Mesothelial cell of epicardium (in vitro differentiated cells): ENCODE measurements at places on chromosomes 16 and 17. TPM values are rescaled to one million over a fixed set of nuclear protein-coding genes. Genes with fewer than 3 reads are reported as not detected.

- H3K27ac ChIP-seq = no peak overlapping the region
- no peak overlapping the region for H3K4me3 ChIP-seq
- H3K27me3 ChIP-seq = no peaks in the 10 kb centered on the region
- no peaks in the 10 kb centered on the region for H3K4me1 ChIP-seq
- H3K36me3 ChIP-seq = peaks cover 19% of the 10 kb centered on the region
Observed at GRCh38 chr16:22313876-22314470, 16.8 kb downstream of the POLR3E start.

DNA sequence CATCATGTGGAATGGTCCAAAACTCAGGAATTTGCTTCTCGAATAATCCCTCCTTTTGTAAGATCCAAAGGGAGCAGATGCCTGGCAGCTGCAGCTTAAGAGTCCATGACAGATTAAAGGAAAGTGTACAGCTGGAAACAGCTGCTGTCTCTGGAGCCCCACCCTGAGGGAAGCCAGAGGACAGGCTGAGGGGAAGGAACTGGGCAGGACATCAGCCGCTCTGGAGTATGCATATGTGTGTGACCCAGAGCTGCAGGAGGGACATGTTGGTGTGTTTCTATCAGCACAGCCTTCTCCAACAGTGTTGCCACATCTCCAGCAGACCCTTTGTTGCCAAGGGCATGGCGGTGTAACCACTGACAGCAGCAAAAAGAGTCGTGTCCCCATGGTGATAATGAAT lies 46.2 kb downstream of the CYB561 start:
- peaks cover 11% of the 10 kb centered on the region for H3K4me1 ChIP-seq
- H3K27me3 ChIP-seq = no peaks in the 10 kb centered on the region
- H3K36me3 ChIP-seq = peaks cover 25% of the 10 kb centered on the region
- DNase-seq = no peak
- no peak overlapping the region for H3K4me3 ChIP-seq

DNA sequence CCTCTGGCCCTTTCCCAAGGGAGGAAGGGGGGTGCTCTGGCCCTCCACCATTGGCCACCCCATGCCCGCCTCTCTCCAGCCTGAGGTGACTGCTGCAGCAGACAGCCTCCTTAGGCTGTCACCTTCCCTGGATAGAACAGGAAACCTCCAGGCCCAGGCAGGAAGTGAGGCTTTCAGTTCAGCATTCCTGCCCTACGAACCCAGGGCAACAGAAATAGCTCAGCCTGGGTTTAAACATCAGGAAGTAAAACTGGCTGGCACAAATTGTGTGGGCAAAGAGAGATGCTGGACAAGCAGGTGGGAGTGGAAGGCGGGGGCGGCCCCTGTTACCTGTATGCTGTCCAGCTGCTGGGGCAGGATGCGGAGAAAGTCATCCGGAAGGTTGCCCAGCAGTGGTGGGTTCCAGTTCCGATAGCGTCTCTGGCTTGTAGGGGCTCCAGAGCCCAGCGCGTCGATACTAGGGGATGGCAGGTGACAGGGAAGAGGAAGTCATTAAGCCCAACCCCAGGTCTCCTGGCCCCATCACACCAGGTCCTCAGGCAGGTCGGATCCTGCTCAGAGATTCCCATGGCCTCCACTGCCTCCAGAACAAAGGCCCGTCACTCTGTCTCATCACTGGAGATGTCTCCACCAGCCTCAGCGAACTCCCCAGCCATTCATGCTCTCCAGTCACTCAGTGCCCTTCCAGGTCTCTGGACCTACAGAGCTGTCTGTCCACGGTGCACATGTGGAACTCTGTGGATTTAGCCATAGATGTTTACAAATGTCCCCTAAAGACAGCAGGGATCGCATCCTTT lies 23.6 kb upstream of the MRPS23 start:
- no peak overlapping the region for H3K4me3 ChIP-seq
- peaks cover 13% of the 10 kb centered on the region for H3K36me3 ChIP-seq
- peaks cover 72% of the 10 kb centered on the region for H3K4me1 ChIP-seq
- peak overlapping the region; percentile 98 for H3K27ac ChIP-seq

DNA sequence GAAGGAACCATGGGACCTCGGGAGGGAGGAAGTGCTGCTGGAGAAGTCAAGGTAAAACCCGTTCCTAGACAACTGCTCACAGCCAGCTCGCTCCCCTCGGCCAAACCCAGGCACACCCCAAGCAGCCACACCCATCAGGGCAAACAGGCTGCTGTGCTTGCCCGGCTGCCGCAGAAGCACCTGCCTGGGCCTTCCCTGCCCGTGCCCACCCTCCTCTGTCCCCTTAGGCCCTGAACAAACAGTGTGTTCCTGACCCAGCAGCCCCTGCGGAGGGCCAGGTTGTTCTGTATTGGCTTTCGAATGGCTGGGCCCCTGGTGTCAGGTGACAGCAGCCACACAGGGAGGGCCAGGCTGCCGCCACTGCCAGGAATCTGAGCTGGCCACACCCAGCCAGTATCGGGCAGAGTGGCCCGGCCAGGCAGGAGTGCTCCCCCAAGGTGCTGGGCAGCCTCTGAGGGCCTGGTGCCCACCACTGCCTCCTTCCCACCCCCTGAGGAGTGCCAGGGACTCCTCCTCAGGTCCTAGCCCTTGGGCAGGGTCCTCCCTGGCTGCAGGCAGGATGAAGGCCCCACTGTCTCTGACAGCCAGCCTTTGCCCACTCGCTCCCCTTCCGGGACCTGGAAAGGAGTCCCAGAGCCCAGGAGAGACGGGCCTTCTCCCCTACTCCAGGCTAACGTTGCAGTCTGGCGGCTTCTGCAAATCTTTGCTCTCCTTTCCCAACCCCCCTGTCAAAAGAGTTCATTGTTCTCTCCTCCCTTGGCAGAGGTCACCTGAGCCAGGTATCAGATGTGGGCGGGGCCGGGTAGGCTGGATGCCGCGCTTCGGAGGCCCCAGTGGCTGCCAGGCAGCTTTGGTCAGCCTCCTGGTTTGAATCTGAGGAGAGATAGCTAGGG lies 24.0 kb downstream of the LLGL2 start:
- DNase-seq = no peak
- H3K36me3 ChIP-seq = no peaks in the 10 kb centered on the region
- peak overlapping the region; percentile 87 for H3K27ac ChIP-seq
- no peaks in the 10 kb centered on the region for H3K27me3 ChIP-seq

- no peak for DNase-seq
- H3K4me1 ChIP-seq = peaks cover 25% of the 10 kb centered on the region
- H3K27me3 ChIP-seq = peaks cover 8% of the 10 kb centered on the region
- H3K27ac ChIP-seq = peak overlapping the region; percentile 91
Observed at GRCh38 chr17:50128441-50129352, 1.3 kb downstream of the SAMD14 start.

DNA sequence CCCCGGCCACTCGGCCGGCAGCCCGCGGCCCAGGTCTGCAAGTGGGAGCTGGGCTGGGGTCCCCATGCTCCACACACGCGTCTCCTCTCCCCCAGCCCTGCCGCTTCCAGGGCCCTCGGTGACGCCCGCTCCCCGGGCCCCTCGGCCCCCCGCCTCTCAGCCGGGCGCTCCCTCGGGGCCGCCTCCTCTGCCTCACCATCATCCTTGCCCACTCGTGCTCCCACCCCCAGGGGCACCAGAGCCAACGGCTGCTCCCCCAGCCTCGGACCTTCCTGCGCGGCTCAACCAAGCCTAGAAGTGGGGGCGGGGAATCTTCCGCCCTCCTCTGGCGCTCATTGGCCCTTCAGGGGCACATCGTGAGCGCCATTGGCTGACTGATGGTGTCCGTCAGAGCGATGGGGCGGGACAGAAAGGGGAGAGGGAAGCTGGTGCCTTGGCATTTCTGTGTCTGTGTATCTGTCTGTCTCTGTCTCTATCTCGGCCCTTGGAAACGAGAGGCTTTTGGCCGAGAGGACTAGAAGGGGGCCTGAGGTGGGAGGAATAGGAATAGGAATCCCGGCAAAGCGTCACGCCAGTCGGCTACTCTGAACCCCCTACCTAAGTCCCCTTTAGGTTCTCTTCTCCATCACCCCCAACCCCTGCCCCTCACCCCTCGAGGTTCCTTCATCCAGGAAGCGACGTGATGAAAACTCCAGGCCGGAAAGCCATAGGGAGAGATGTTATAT lies 88.9 kb downstream of the CDC27 start:
- peak overlapping the region; percentile 100 for H3K4me3 ChIP-seq
- DNase-seq = peak; percentile 78
- H3K36me3 ChIP-seq = peaks cover 3% of the 10 kb centered on the region
- no peaks in the 10 kb centered on the region for H3K27me3 ChIP-seq

DNA sequence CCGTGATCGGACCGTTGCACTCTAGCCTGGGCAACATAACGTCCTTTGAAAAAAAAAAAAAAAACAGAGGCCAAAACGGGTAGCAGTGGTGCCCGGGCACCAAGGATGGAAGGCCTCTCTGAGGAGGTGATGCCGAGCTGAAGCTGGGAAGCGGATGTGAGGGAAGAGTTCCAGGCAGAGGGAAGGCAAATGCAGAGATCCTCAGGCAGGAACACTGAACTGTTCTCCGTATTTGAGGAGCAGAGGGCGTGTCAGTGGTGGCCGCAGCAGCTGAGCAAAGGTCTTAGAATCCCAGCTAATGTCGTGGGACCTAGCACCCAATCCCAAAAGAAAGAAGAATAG lies 656 bp upstream of the KCTD13 start:
- peak overlapping the region; percentile 98 for H3K27ac ChIP-seq
- no peak for DNase-seq
- peaks cover 31% of the 10 kb centered on the region for H3K4me1 ChIP-seq

DNA sequence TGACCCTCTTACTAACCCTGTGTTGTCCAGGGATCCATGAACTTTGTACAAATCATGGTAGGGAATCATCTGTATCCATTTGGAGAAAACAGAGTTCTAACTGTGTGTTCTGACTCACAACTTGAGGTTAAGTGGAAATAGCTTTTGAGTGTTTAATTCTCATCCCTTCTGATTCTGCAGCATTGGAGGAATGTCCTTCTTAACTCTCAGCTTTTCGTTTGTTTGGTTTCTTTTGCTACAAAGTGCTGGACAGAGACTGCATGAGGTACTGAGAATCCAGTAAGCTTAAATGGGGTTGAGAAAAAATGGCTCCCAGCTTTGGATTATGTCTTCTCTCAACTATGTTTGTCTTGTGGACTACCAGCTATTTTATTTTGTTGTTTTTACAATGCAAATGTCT lies 352.1 kb upstream of the KIF2B start:
- H3K36me3 ChIP-seq = no peaks in the 10 kb centered on the region
- no peaks in the 10 kb centered on the region for H3K27me3 ChIP-seq
- peaks cover 12% of the 10 kb centered on the region for H3K4me1 ChIP-seq
- DNase-seq = no peak

GRCh38 chr16:2971985-2972784 lies 3.0 kb downstream of the PAQR4 start:
- H3K36me3 ChIP-seq = peaks cover 1% of the 10 kb centered on the region
- no peaks in the 10 kb centered on the region for H3K27me3 ChIP-seq
- no peak overlapping the region for H3K27ac ChIP-seq
- H3K4me1 ChIP-seq = peaks cover 15% of the 10 kb centered on the region
- H3K4me3 ChIP-seq = peak overlapping the region; percentile 31

- no peaks in the 10 kb centered on the region for H3K27me3 ChIP-seq
- H3K4me1 ChIP-seq = no peaks in the 10 kb centered on the region
- H3K4me3 ChIP-seq = no peak overlapping the region
Observed at GRCh38 chr16:7997966-7998365, 592.3 kb downstream of the TMEM114 start.

- H3K27ac ChIP-seq = peak overlapping the region; percentile 73
- H3K4me1 ChIP-seq = peaks cover 45% of the 10 kb centered on the region
- H3K27me3 ChIP-seq = no peaks in the 10 kb centered on the region
- no peaks in the 10 kb centered on the region for H3K36me3 ChIP-seq
Observed at GRCh38 chr16:23902748-23903414, 67.1 kb downstream of the PRKCB start.

DNA sequence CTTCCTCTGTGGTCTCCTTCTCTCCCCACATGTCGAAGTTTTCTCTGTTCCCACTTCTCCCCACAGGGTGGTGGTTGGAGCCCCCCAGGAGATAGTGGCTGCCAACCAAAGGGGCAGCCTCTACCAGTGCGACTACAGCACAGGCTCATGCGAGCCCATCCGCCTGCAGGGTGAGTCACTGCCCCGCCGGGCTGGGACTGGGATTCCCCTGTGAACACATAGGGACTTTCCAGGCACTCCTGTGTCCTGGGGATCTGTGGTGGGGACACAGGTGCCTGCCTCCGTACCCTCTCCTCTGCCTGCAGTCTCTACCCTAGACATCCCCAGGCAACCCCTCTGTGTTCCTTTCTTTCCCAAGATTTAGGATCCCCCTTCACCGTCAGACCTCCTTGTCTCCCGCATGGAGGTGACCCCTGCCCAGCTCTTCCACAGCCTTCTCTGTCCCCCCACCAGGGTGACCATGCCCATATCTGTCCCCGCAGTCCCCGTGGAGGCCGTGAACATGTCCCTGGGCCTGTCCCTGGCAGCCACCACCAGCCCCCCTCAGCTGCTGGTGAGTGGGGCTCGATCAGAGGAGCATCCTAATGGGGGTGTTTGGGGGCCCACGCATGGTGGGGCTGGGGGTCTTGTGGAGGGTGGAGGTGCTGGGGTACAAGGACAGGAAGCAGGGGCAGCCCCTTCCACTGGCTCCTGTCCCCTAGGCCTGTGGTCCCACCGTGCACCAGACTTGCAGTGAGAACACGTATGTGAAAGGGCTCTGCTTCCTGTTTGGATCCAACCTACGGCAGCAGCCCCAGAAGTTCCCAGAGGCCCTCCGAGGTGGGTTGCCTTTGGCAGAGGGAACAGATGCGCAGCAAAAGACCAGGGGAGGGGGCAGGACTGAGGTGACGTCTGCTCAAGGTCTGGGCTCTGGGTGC lies 5.8 kb downstream of the ITGAM start:
- no peak overlapping the region for H3K27ac ChIP-seq
- H3K36me3 ChIP-seq = no peaks in the 10 kb centered on the region
- no peak overlapping the region for H3K4me3 ChIP-seq
- DNase-seq = no peak

DNA sequence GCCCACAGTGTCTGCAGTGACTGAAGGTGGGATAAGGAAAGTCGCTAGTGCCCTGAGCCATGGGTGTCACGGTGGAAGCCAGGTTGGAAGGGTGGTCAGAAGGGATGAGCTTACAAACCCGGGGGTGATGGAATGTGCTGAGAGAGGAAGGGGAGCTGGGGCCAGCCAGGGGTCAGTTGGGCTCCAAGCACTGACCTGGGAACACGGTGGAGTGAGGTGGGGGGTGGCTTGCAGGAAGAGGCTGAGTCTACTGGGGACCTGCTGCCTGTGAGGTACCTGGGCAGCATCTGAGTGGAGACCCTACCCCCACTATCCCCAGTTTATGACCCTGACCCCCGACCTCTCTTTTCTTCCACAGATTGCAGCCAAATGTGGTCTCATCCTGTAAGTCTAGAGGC lies 3.1 kb downstream of the TMEM92 start:
- DNase-seq = no peak
- peaks cover 34% of the 10 kb centered on the region for H3K4me1 ChIP-seq
- H3K27ac ChIP-seq = no peak overlapping the region
- H3K27me3 ChIP-seq = peaks cover 1% of the 10 kb centered on the region

- H3K27ac ChIP-seq = no peak overlapping the region
- no peak for DNase-seq
- H3K4me3 ChIP-seq = no peak overlapping the region
- no peaks in the 10 kb centered on the region for H3K36me3 ChIP-seq
Observed at GRCh38 chr16:4005731-4006130, 110.5 kb downstream of the ADCY9 start.

GRCh38 chr16:78211946-78212345 lies 112.5 kb downstream of the WWOX start:
- peaks cover 20% of the 10 kb centered on the region for H3K4me1 ChIP-seq
- DNase-seq = no peak
- H3K27me3 ChIP-seq = peaks cover 2% of the 10 kb centered on the region
- H3K27ac ChIP-seq = no peak overlapping the region

TBX2 gene
- total RNA-seq = 164 to 176 TPM (median 173 TPM) in 3 replicates

TNFRSF17 gene
- total RNA-seq = not detected in 3 replicates

KRTAP9-2 gene
- total RNA-seq = not detected in 3 replicates

PRM1 gene
- not detected in 3 replicates for total RNA-seq

ITPRIPL2 gene
- 39.2 to 40.0 TPM (median 39.3 TPM) in 3 replicates for total RNA-seq

SMIM5 gene
- 0.95 to 1.7 TPM (median 1.5 TPM) in 3 replicates for total RNA-seq
